ENCODE measurements at places on chromosomes 1 and 21.
A peak's percentile ranks its signal among the peaks of the same experiment; 100 is the strongest.

GRCh38 chr21:38825269-38825668 is 19.5 kb downstream of the ETS2 start:
- DNase-seq: no peak

GRCh38 chr1:44592208-44593145 is 81.8 kb downstream of the TMEM53 start:
- DNase-seq: no peak

DNA sequence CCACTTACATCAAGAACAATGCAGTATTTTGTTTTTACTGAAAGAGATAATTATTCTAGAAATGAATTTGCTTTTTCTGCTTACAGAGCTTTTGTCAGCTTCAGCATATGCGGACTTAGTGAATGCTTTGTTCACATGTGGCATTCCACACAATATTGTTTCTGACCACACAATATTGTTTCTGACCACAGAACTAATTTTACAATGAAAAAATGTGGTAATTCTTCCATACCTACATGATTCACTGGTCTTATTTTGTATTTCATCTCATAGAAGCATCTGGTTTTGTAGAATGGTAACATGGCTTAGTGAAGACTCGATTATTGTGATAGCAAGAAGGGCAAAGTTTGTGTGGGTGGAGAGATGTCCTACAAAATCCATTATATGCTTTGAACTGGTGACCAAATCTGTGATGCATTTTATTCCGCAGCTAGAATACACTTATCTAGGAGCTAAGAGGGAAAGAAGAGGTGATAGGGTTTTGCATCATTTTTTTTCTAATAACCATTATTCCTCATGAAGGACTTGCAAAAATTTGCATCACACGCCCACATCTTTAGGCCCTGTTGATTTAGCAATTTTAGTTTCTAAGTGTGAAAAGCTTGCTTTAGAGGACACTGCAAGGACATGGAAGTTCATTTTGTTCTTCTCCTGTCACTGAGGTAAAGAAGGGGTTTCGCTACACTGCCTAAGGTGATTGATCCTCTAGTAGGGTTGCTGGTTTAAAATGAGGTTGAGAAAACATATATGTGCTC is 75.3 kb downstream of the HLX start:
- no peak for DNase-seq

GRCh38 chr21:36141513-36141925 is 6.6 kb downstream of the CBR3 start:
- peak; percentile 98 for DNase-seq

GRCh38 chr1:19712928-19713327 is 48.3 kb downstream of the HTR6 start:
- no peak for DNase-seq

- no peak for DNase-seq
These were observed 90.1 kb downstream of the TENT5C start for GRCh38 chr1:117695796-117696490.

DNA sequence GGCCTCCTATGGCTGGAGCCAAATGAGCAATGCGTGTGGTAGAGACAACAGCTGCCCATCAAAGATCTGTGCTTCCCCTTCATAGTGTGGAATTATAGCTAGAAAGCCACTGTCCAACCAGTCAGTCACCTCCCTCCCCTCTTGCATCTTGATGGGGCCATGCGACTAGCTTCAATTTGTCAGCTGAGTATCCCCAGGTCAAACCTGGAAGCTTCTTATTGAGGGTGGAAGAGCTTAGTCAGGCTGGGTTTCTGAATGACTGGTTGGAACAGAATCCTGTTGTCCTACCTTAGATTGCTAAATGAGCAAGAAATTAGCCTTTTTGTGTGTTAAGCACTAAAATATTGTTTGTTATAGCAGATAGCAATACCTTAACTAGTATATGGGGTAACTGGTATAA is 625.4 kb downstream of the PTPRC start:
- DNase-seq: no peak

DNA sequence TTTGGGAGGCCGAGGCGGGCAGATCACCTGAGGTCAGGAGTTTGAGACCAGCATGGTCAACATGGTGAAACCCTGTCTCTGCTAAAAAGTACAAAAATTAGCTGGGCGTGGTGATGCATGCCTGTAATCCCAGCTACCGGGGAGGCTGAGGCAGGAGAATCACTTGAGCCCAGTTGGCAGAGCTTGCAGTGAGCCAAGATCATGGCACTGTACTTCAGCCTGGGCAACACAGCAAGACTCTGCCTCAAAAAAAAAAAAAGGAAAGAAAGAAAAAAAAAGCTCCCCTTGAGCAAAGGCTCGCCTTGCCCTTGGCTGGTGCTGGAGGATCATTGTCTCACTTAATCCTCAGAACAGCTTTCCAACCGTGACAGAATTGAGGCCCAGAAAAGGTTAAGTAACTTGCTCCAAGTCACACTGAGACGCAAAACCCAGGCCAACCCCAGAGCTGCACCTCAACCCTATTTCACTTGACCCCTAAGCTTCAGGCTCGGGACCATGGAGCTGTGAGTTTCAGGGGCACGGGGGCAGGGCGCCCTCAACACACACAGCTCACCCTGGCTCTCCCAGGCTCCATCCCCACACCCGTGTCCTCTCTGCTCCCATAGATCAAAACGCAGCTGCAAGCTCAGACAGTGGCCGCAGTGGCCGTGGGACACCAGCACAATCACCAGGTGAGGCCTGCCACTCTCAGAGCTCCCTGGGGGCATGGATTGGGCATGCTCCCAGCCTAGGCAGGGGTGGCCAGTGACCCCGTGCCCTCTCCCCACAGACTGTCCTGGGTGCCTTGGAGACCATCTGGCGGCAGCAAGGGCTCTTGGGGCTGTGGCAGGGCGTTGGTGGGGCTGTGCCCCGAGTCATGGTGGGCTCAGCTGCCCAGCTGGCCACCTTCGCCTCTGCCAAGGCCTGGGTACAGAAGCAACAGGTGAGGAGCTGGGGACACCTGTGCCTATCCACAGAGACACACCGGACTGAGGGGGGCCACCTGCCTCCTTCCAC is 1.6 kb downstream of the SLC25A34 start:
- DNase-seq: peak; percentile 70

DNA sequence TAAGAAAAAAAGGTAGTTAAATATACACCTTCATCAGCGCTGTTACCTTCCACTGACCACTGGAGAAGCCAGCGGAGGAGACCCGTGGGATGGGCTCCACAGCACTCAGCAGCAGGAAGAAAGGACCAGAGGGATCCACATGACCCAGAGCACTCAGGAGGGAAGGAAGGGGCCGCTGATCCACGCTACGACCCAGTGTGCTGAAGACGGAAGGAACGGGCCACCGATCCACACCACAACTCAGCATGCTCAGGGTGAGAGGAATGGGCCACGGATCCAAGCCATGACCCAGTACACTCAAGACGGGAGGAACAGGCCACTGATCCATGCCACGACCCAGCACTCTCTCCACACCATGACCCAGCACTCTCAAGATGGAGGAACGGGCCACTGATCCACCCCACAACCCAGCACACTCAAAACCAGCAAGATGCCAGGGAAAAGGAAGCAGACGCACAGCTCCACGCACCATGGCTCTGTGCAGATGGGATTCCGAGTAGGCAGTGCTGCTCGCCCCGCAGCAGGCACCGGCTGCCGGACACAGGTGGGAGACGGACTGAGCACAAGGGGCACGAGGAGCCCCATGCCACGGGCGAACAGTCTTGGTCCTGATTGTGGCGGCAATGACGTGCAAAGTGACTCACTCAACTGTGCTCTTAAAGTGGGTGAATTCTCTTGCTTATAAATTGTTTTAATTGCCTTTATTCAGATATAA is 8.7 kb downstream of the WRAP73 start:
- DNase-seq: no peak

- no peak for DNase-seq
These were observed 97.8 kb downstream of the DTL start for GRCh38 chr1:212133319-212133718.

DNA sequence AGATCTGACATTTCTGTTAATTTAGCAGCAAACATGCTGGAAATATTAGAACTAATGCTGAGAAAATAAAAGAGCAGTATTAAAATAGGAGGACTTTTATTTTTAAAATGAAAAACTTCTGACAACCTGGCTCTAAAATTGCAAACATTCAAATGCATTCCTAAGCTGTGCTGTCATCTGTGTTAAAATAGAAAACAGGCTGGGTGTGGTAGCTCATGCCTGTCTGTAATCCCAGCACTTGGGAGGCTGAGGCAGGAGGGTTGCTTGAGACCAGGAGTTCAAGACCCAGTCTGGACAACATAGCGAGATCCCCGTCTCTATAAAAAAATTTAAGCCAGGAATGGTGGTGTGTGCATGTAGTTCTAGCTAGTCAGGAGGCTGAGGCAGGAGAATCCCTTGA is 44.6 kb downstream of the MIGA1 start:
- no peak for DNase-seq

DNA sequence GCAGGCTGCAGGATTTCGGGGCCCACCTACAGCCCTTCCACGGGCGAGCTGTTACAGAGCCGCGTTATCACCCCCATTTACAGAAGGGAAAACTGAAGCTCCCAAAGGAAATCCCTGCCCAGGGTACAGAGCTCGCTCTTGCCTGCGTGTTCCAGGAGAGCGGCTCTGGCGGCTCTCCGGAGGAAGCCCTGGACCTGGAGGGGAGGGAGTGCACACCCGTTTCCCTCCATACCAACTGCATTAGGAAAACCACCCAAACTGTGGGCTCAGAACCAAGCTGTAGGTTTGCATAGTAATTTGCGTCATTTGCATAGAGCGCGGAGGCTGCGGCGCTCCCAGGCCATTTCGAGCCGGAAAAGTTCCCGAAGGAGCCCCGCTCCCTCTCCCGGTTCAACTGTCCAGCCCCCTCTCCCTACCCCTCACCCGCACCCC is 24.7 kb upstream of the ADGRB2 start:
- peak; percentile 76 for DNase-seq

DNA sequence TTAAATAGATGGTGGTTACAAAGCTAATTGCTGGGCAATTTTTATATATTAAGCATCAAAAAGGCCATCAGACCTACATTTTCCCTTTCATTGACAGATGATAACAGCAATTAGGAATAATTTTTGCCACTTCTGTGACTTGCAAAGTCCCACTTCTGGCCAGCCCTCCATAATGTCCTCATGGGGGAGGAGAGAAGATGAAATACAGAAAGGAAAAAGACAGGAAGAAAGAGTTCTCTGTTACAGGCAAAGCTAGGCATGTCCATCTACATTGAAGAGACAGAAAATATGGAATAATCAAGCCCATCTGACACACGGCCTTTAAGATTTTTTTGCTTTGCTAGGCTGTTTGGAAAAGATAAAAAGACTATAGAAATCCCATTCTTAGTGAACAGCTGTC is 108.0 kb downstream of the ENAH start:
- no peak for DNase-seq

GRCh38 chr21:36780861-36781260 is 81.9 kb downstream of the SIM2 start:
- DNase-seq: no peak

DNA sequence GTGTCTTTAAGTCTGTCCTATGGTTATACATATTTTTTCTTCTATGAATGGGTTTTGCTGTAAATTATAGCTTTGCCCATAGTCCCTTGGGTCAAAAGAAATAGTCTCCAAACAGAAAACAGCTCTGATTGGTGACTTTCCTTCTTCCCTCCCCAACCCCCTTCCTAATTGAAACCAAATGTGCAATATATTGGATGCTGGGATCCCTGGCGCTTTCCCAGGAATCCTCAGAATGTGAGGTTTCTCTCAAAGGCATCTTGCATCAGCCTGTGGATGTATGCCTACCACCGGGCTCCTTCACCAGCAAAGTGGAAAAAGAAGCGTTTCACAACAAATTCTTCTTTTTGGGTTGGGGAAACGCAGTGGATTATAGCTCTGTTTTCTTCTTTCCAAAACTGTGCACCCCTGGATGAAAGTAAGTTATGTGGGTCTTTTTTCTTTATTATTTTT is at the start of gene DDR2:
Gene DDR2 (plus strand): TSS at position 248 of the 450 bp plus-strand sequence. CDS start 86,600 bp downstream, outside the sequence.
- DNase-seq: no peak

GRCh38 chr1:160789702-160790611 is 6.0 kb upstream of the LY9 start:
- DNase-seq: no peak

DNA sequence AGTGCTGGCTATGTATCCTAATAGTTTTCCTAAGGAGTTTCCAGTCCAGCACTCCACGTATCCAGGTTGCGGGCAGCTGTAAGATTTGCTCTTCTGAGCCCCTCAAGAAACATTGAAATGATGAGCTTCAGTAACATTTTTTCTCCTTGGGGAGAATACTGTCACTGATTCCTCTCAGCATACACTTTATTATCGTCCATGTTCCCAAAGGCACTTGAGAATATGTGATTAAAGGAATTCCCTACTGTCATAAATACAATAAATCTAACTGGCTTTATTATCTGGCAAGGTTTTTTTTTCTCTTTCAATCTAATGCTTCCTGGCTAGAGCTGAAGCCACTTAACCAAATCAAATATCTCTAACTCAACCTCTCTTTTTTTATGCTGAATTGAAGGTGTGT is 359.2 kb upstream of the PKN2 start:
- no peak for DNase-seq

GRCh38 chr21:16086936-16087335 is 357.2 kb downstream of the USP25 start:
- no peak for DNase-seq

DNA sequence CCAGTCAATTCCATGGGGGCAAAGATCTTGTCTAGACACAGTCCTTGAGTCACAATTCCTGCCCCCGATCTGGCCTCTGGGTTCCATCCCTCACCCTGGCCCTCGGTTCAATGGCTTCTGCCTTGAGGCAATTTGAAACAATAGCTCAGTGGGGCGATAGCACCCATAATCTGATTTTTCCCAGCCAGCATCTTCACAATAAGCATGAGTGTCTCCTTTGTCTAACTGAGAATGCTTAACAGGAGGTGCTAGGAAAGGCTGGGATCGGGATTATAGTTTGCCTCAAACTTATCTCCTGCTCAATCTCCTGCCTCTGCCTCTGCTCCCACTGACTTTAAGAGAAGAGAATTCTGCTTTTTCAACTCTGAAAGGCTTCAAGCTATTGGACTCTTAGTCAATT is 293.9 kb upstream of the PROX1 start:
- DNase-seq: no peak

GRCh38 chr1:89901957-89902669 is 81.3 kb downstream of the LRRC8D start:
- no peak for DNase-seq

GRCh38 chr1:119870917-119871596 is 25.3 kb downstream of the ADAM30 start:
- peak; percentile 89 for DNase-seq

- no peak for DNase-seq
These were observed 3.2 kb downstream of the BARHL2 start for GRCh38 chr1:90713741-90714509.

DNA sequence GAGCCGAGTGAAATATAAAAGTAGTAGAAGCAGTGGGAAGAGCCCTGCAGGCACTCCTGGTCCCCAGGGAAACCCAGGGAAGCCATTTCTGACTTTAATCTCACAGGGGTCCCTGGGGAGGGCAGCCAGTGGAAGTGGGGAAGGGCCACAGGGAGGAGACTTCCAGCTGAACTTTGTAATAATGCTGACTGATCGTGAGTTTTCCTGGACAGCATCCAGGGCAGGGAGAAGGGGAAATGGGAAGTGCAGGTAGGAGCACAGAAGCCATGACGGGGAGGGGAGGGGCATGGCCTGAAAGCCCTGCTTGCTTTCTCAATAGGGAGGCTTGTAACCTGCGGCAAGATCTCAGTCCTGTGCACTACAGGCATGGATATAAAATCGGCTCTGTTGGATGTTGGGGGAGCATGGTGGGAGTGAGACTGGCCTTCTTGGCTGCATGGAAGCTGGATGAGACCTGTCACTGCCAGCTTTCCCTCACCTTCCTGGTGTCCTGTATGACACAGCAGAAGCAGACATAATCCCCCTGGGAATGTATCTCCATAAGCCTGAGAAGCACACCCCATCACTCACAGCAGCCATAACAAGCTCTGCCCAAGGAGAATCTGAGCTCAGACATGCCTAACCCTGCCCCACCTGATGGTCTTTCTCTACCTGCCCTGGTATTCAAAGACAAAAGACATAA is 15.1 kb upstream of the MX1 start:
- DNase-seq: peak; percentile 19

Data from NCI-H82 (cell line).